ENCODE measurements at places on chromosomes 5 and 9. TPM values are rescaled to one million over a fixed set of nuclear protein-coding genes. Genes with fewer than 3 reads are reported as not detected.

The CAMK4 gene
- total RNA-seq = 100 TPM

The CD72 gene
- total RNA-seq = 4.1 TPM

The SPINK6 gene
- not detected for total RNA-seq

The C5orf24 gene
- 63.1 TPM for total RNA-seq

The SYK gene
- total RNA-seq = 2.6 TPM

The INSL4 gene
- not detected for total RNA-seq

The S1PR3 gene
- total RNA-seq = 16.6 TPM

The HARS2 gene
- total RNA-seq = 34.9 TPM

The GDNF gene
- total RNA-seq = 0.24 TPM

The LCN15 gene
- total RNA-seq = 5.5 TPM

The MARVELD2 gene
- 4.0 TPM for total RNA-seq

The SLC30A5 gene
- total RNA-seq = 38.8 TPM

The TRIM7 gene
- 2.9 TPM for total RNA-seq

The NNT gene
- 161 TPM for total RNA-seq

The SLC6A19 gene
- total RNA-seq = not detected

The PCDHA12 gene
- 5.6 TPM for total RNA-seq

The LRRC19 gene
- total RNA-seq = not detected

The IGFBPL1 gene
- 0.68 TPM for total RNA-seq

The DNAI1 gene
- total RNA-seq = 5.0 TPM

The GLRA1 gene
- 1.1 TPM for total RNA-seq

The THG1L gene
- 2.4 TPM for total RNA-seq

The PCDHAC2 gene
- total RNA-seq = 21.3 TPM

The TRIO gene
- 345 TPM for total RNA-seq

The OLFM1 gene
- 537 TPM for total RNA-seq

The PDGFRB gene
- total RNA-seq = 99.6 TPM

The ELOVL7 gene
- total RNA-seq = 42.9 TPM

The SOX30 gene
- total RNA-seq = 0.28 TPM

The PIP5KL1 gene
- 3.0 TPM for total RNA-seq

The LTC4S gene
- total RNA-seq = 5.6 TPM

The MOB3B gene
- total RNA-seq = 11.6 TPM

The OTULINL gene
- total RNA-seq = 18.9 TPM

The RFX3 gene
- 56.8 TPM for total RNA-seq

The IFNA10 gene
- not detected for total RNA-seq

The EQTN gene
- 1.2 TPM for total RNA-seq
